ENCODE measurements at places on chromosomes 5 and 9.

DNA sequence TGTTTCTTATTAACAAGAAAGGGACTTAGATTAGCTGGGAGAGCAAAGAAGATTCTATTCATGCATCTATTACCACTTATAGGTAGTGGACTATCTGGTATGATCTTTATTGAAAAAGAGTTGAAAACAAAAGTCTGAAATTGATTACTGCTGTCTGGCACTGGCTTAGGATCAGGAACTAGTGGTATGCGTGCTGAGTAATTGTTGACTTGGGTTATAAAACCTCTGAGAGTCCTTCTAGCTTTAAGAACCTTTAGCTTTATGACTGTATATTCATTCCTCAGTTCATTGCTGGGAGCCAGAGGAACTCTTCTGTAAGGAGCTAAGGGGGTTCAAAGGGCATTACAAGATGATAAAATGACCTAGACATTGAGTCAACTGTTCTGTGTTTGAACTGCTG is 7.6 kb downstream of the SLC1A1 start:
- no peak for DNase-seq

GRCh38 chr5:25418319-25418859 is 773.6 kb upstream of the CDH10 start:
- DNase-seq: no peak

- DNase-seq: no peak
These were observed 2.9 kb downstream of the HIGD2A start for GRCh38 chr5:176391479-176391878.

- DNase-seq: no peak
These were observed 86.8 kb upstream of the HSPA9 start for GRCh38 chr5:138661991-138662434.

DNA sequence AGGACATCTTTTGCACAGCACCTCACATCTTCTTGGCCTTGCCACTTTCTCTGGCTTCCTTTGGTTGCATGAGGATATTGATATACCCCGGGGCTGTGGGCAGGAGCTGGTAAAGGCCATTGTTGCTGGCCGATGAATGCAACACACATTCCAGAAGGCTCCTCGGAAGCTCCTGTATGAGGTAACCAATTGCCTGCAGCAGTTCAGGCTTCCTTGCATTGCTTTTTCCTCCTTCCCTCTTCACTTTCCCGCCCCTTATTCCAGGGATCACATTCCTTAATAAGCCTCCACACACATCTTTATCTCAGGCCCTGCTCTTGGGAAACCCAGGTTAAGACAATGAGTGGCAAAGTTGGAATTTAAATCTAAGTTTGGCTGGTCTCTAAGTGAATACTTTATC is 505.4 kb upstream of the CLINT1 start:
- DNase-seq: no peak

DNA sequence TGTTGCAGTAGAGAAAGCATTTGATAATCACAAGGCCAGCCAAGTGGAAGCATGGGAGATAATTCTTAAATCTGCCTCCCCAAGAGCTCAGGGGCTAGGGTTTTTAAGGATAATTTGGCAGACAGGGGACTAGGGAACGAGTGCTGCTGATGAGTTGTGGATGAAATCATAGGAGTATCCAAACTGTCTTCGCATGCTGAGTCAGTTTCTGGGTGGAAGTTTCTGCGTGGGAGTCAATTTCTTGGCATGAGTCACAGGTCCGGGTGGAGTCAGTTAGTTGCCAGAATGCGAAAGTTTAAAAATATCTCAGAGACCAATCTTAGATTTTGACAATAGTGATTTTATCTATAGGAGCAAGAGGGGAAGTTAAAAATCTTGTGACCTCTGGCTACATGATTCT is 112.6 kb downstream of the TMC1 start:
- DNase-seq: no peak

DNA sequence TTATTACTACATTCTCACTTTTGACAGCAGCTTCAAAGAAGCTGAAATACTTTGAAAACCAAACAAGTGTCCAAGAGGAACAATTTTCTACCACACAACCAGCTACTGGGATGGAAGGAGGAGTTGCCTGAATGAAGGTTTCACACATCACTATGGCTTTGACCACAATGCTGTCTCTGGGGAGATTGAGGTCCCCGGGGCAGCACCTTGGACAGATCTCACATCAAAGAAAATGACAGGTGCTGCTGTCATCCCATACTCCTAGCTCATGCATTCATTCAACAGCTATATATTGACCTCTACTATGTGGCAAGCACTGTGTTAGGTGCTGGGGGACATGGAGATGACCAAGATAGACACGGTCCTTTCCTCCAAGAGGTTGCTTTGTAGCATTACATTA is 233.2 kb upstream of the RASEF start:
- DNase-seq: no peak

DNA sequence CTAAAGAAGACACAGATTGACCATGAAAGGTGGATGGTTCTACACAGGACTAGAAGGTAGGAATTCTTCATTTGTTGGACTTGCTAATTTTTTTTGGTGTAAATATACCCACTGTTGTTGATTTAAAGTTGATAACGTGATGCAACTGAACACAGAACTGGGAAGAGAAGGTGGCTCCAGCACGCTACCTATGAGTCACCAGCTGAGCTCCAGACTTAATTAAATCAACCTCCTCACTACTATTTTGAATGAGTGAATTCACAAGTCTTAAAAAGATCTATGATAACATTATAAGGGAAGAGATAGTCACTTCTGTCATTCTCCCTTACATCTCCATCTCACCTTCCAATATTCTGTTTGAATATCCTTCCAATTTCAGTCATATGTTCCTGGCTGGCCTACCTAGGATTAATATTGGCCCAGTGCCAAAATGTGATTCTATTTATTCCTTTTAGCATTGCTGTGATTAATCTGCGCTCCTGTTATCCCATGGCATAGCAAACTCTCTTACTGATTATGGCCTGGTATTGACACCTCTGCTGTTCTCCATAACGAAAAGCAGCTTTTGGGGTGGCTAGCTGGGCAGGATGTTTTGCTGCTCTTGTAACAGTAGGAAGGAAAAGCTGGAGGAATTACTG is 135.9 kb upstream of the CCDC152 start:
- DNase-seq: no peak

DNA sequence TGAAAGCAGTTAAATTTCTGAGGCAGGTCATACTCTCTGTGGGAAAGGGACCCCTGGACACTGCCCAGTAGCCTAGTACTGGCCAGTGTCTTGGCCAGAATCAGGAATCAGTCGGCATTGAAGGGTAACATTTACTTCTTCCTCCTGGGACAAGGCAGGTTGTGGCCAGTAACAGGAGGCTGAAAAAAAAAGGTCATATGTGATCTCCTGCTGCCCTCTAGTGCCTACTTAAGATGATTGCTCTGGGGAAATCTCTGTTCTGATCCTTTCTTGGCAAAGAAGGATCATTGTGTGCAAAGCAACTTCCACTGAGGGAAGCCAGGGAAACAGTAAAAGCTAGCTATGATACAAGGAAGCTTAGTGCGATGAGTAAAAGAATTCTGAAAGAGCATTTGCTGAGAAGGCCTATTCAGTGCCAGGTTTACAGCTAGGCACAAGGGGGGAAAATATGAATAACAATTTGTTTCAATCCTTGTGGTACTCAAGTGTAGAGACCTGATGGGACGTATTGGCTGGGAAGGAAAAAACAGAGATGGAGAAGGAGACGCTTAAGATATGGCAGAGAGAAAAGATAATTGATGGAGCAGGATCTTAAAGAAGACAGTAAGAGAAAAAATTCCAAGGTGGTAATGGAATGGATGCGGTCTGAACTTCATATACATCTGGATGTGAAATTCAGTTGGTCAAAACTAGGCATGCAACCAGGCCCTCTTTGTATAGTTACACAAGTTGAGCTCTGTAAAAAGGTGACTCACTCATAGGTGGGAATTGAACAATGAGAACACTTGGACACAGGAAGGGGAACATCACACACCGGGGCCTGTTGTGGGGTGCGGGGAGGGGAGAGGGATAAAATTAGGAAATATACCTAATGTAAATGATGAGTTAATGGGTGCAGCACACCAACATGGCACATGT is 25.8 kb upstream of the TRIM32 start:
- peak; percentile 56 for DNase-seq

- DNase-seq: no peak
These were observed 729 bp upstream of the RORB start for GRCh38 chr9:74496406-74496805.

DNA sequence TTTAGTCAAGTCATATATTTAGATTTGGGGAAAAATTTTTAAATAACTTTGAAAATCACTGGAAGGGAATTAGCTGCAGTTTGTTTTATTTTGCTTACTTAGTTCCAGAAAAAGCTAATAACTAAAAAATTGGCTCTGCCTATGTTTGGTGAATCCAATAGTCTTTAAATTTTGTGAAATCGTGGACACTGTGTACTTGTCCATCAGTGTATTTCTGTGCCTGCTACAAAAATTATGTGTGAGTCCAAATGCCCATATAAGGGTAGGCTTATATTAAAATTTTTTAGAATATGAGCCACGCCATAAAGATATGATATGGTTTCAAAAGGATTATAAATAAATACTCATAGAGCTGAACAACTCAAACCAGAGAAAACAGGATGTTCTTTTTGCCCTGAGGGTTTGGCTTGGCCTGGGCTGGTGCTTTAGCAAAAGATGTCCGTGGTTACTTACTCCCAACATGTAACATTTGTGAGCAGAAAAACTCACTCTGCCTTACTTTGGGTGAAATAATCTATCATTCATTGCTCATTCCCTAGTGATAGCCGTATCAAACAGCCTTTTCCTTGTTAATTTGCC is 133.2 kb upstream of the PRLR start:
- no peak for DNase-seq

GRCh38 chr9:22229069-22229468 is 217.6 kb upstream of the DMRTA1 start:
- DNase-seq: no peak

DNA sequence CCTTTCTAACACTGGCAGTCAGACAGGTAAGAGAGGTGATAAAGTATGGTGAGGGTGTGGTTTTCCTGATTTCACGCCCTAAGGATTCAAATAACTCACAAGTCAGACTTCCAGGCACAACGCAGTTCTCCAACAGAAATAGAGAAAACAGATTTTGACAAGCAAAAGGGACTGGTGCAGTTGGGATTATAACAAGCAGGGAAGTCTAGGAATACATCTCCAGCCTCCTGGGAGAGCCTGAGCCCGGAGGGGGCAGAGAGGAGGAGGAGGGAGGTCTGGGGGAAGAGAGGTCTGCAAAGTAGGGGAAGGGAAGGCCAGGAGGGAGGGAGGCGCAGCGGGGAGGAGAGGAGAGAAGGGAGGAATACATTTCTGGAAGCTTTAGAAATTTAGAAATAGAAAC is 1.6 kb downstream of the CMBL start:
- no peak for DNase-seq

DNA sequence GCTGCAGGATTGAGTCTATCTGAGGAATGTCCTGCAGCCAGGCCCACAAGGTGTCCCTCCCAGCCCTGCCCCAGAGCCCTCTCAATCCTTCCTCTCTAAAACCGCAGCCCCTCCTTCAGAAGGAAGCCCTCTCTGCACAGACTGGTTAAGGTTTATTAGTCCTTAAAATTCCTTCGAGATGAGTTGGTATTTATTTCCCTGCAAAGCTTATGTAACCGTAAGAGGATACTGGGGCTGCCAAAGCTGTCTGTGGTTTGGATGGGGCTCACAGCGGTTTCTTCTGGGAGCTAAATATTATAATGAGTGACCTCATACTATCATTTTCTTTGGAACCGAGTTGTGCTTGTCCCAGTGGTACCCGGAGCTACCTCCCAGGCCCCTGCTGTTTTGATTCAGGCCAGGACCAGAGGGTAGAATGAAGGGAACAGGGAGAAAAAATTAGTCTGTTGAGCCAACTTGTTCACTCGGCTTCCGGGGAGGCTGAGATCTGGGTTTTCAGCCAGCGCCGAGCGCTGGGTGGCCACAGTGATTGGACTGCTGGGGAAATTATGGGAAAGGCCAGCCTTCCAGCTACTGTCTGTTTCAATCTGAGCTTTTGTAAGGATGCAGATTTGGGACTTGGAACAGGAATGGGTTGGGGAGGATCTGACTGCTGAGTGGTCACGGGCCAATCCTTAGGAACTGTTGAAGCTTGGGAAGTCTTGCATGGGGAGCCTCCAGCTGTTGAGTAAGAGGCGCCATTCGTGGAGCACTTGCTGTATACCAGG is 107.5 kb downstream of the NDFIP1 start:
- DNase-seq: no peak

GRCh38 chr5:1520791-1521453 is 2.8 kb downstream of the LPCAT1 start:
- no peak for DNase-seq

DNA sequence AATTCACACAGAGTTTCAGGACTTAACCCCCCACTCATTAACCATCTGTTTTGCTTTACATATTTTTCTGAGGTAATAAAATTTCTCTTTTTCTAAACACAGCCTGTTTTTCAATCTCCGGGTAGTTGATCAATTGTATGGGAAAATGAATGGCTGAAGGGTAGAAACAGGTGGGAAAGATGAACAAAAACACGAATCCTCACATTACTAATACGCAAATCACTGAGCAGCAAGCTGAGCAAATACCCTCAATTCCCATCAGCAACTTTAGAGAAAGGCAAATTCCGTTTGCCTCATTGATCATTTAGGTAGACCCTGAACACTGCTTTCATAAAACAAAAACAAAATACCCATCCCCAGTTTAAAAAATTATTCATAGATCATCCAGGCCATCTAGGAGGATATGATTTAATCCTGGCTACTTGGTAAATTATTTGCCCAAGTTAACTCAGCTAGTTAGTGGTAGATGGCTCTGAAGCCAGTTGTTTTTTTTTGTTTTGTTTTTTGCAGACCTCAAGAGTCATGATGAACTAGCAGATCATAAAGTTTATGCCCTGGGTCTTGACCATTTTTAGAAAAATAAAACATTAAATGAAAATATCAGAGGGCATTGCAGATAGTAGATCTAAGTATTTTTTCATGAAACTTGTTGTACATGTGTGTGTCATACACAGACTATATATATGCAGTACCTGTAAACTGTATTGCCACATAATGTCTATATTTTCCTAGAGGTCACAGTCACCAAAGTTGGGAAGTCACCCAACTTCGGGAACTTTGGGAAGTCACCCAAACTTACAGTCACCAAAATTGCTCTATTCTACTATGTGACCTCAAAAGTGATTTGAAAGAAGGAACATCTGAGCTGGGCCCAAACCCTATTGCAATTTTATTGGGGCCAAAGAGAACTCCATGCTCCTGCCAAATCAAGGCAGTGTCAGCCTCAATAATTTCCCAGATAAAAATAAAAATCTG is 1.6 kb upstream of the CD274 start:
- no peak for DNase-seq

DNA sequence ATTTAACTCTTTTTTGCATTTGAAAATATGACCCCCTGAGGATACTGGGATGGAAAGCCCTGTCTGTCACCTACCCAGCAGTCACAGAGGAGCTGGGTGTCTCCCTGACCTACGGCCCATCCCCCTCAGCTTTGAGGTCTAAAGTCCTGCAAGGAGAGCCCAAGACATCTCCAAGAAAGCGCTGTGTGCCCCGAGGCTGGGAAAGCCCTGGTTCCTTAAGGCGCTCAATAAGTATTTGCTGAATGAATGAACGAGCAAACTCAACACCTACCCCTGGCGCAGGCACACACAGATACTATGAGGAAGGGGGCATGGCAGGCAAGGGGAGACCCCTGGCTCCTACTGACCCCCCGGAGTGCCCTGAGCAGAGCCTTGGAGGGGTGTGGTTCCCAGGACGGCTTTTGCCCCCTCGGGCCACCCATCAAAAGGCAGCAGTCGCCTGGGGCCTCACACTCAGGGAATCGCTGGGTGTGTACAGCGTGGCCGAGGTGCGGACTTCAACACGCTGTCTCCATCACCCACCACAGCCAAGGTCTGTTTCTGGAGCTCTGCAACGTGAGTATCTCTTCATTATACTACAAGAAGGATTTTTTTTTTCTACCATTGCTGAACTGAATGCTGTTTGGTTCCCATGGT is 211.6 kb downstream of the ERCC6L2 start:
- no peak for DNase-seq
